Stimulated activated naive CD8-positive, alpha-beta T cell treated with anti-CD3 and anti-CD28 coated beads, Interleukin-15, Interleukin-2, amounts not matched to agents 100 U/mL and 50 U/mL, for 24 hours (primary cell): ENCODE measurements at places on chromosomes 11 and 22.

- no peak for DNase-seq
These were observed 14.0 kb downstream of the CFAP300 start for GRCh38 chr11:102061276-102061675.

DNA sequence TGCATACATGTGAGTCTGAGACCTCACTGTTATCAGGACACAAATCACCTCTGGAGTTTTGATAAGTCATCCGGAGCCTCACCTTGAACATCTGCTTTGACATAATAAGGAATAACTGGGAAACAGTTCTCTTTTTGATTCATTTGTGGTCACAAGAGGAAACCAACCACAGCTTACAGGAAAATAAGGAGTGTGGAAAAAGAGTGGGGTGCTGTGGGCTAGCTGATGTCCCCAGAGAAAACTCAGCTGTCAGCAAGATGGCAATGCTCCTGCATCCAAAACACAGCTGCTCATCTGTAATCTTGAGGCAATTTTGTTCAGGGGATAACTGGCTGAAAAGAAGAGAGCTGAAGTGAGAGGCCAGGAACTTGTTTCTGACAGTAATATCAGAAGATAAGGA, 416.4 kb upstream of the SYN3 start:
- DNase-seq, result no peak

GRCh38 chr22:33300165-33300564, 242.0 kb upstream of the SYN3 start:
- no peak for DNase-seq

GRCh38 chr11:33685082-33685481, 15.5 kb downstream of the C11orf91 start:
- no peak for DNase-seq

- DNase-seq, result no peak
These were observed at the start of gene SYT13 for GRCh38 chr11:45285930-45286632. Gene SYT13 (minus strand): TSS chr11:45286341. CDS start chr11:45286207, 134 bp downstream.

DNA sequence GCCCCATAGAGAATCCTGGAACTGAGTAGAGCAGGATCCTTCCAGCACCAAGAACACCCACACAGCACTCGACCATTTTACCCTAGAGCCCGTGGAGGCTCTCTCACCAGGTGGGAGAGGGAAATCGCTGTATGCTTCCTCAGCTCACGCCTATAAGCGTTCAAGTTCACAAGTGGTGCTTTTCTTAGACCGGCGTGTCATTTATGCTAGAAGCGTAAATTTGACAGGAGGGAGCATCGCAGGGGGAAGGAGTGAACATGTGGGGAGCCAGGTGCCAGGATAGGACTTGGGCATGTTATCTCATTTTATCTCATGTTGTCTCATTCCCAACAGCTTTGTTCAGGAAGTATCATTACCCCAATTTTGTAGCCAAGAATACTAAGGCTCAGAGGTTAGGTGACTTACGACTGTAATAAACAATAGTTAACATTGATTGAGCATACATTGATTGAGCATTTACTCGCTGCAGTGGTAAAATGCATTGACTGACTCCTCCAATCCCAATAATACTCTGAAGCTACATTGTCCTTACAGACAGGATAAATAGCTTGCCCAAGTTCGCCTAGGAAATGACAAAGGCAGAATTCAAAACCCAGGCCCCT, 19.1 kb upstream of the TP53I11 start:
- no peak for DNase-seq

DNA sequence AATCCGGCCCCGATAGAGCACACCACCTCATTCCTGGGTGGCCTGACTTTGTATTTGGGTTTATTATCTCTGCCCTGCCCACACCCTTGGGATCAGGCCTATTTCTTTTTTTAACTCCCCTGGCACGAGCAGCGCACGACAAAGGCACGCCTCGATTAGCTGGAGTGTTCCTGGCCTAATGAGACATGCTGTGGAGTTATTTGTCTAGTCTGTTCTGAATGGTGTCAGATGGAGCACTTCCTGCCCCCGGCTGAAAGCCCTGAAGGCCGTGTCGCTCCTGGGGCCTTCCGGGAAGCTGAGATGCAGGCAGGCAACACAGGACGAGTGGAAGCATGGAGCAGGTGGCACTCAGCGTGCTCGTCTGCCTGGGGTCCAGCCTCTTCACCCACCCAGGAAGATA, 47.1 kb downstream of the LARGE1 start:
- DNase-seq, result no peak

- no peak for DNase-seq
These were observed 12.8 kb downstream of the BRD1 start for GRCh38 chr22:49814856-49815255.

- no peak for DNase-seq
These were observed 261.5 kb downstream of the BRD1 start for GRCh38 chr22:49566141-49566541.

DNA sequence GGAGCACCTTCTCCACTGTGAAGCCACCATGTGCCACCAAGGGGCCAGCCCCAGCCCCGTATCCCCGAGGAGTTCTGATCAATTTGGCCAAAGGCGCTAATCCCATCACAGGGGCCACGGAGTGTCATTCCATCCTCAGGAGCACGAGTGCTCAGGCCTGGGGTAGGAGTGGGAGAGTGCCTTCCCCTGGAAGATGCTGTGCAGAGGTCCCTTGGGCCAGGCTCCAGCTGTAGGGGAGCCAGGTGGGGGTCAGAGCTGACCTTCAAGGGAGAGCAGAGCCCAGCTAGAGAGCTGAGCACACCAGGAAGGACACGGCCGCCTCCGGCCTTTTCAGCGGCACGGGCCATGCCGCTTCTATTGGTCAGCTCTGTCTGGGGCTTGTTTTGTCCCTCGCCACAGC, 1459.9 kb downstream of the BRD1 start:
- DNase-seq, result no peak

- peak; percentile 54 for DNase-seq
These were observed 22.1 kb upstream of the IGLL5 start for GRCh38 chr22:22865311-22866072.

- no peak for DNase-seq
These were observed 232.0 kb downstream of the NTM start for GRCh38 chr11:131602431-131602830.

- no peak for DNase-seq
These were observed 5.5 kb upstream of the IFITM10 start for GRCh38 chr11:1755692-1756561.

- peak; percentile 50 for DNase-seq
These were observed 27.2 kb downstream of the TMPRSS6 start for GRCh38 chr22:37082251-37082873.

DNA sequence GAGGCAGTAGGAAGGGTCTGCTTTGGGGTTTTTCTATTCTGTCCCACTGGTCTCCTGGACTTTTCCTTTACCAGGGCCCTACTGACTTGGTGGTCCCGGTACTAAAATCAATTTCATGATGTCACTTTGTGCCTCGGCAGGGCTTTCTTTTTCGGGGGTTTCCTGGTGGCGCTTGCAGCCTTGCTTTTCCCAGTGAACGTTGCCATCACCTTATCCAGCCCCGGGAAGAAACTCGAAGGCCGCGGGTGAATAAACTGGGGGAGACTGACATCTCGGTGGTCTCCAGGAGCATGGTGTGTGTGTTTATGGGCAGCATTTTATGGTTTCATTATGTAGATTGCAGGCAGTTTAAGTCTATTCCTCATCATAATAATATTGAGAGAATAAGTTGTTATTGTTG, 84.4 kb downstream of the KCNQ1 start:
- DNase-seq, result no peak

- no peak for DNase-seq
These were observed 18.1 kb downstream of the RNF141 start for GRCh38 chr11:10522921-10523320.

DNA sequence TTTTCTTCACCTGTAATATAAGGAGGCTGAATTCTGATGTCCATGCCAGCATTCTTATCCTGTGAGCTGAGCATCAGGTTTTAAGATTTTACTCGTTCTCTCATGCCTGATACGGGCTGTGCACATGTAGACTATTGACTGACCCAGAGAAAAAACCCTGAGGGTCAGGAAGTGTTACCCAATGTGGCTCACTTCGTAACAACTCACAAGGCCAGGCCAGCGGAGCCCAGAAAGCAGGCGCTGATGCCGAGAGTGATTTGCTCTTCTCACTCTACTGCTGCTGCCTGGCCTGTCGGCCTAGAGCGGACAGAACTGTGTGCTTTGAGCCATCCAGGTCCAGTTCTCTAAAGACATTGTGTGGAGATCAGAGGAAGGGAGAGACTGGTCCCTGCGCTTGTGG, 10.8 kb downstream of the THYN1 start:
- DNase-seq, result no peak

DNA sequence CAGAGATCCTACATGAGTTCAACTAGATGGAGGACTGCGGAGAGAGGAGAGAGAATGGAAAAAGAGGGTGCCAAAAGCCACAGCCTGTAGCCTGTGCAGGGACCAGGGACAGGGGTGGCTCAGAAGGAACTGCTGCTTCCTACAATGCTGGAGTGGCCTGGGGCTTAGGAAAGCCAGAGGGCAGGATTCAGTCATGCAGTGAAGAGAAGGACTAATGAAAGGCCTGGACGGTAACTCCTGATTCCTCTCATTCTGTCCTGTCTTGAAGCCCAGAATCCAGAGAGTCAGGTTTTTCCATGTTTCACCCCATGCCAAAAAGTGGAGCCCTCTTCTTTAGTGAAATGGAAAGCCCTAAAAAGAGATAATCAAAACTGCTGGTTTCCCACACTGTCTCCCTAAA, 48.4 kb upstream of the INCENP start:
- DNase-seq, result no peak

GRCh38 chr22:50105208-50106100, 15.6 kb downstream of the MOV10L1 start:
- peak; percentile 31 for DNase-seq

- no peak for DNase-seq
These were observed 60.7 kb upstream of the FADD start for GRCh38 chr11:70142221-70142875.

GRCh38 chr11:35814720-35815305, 129.0 kb upstream of the LDLRAD3 start:
- DNase-seq, result no peak

DNA sequence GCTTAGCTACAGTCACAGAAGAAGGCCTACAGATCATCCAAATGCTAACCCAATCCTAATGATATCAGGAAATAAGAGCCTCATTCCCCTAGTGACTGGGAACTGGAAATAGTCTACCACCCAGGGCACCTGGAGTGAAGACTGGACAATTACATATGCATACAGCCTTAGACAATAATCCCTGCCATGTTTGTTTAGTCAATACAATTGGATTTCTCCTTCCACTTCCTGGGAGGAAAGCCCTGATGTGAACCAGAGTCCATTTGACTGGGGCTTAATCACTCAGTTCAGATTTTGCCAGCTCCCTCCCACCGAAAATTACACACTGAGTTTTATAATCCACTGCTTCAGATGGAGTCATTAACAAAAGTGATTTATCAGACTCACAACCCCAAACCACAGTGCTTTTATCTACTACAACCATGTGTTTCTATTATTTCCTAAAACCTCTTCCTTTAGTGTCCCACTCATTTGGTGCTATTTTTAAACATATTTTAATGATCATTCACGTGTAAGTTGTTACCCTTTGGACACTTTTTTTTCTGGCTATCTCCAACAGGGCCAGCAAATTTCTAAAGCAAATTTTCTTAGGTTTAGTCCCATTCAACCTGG, 29.9 kb downstream of the CWF19L2 start:
- no peak for DNase-seq

DNA sequence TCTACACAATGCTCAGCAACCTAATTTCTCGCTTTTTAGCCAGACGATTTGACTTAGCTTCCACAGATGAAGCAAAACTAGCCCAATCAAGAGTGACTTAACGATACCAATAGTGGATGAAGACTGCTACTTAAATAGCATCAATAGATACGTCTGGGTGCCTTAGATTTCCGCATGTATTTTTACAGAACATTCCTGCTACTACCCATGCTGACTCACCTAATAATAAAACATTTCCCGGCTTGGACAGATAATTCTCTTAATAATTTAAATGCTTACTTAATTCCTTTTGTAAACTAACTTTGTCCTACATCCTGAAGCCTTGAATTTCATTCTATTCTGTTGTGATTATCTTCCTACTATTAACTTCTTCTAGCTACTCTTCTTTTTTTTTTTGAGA, 5.2 kb upstream of the LAYN start:
- no peak for DNase-seq

DNA sequence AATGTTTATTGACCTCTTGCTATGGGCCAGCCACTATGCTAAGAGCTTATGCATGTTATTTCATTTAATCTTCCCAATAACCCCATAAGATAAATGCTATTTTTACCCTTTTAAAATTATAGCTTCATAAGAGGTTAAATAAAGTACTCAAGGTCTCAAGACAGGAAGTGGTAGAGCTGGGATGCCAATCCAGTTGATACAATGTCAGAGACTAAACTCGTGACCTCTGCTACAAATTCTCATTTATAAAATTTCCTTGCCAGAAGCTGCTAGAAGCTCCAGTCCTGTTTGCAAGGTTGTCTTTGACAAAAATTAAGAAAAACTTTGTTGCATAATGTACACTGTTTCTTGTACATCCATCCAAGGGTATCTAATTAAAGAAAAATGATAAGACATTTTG, 265.9 kb upstream of the MPPED2 start:
- DNase-seq, result no peak

GRCh38 chr11:13003736-13004493, 5.2 kb upstream of the RASSF10 start:
- DNase-seq, result no peak

DNA sequence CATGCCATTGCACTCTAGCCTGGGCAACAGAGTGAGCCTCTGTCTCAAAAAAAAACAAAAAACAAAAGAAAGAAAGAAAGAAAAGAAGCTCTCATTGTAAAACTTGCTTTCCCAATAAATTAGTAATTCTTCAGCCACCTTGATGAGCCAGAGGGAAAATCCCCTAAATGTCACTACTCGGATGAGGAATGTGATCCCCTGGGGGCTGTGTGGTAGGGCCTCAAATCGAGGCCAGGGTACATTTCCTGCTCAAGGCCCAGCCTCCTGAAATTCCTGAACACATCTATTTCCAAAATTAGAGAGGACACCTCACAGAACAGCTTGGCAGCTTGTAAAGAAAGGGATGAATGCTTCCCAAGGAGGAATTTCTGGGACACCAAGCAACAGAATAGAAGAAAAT, 147.1 kb upstream of the SESN3 start:
- no peak for DNase-seq

GRCh38 chr11:66047541-66048365, 1.2 kb downstream of the GAL3ST3 start:
- DNase-seq, result no peak

- no peak for DNase-seq
These were observed 73.2 kb upstream of the CLDN5 start for GRCh38 chr22:19597399-19597735.

DNA sequence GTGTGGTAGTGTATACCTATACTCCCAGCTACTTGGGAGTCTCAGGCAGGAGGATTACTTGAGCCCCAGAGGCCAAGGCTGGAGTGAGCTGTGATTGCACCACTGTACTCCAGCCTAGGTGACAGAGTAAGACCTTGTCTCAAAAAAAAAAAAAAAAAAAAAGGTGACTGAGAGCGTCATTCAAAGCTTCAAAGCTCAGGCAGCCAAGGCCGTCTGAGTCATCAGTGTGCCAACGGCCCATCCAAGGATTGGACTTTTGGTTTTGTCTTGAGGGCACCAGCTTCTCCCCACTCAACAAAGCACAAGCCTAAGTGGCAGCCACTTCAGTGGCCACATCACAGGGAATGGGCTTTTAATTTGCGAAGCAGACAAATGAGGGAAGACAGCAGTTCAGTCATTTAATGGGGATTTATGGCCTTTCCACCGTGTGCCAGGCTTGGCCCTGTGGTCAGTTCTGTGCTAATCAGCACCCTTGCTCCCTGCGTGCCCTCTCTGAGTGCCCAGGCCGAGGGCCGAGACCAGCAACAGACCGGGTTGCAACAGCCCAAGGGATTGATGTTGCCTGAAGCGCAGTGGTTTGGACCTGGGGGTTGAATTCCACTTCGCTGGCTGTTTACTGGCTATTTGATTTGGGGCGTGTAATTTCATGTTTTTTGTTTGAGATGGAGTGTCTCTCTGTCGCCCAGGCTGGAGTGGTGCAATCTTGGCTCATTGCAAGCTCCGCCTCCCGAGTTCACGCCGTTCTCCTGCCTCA, 30.2 kb upstream of the CRYBB3 start:
- no peak for DNase-seq
